ENCODE measurements at places on chromosomes 1 and 21. TPM values are rescaled to one million over a fixed set of nuclear protein-coding genes. Genes with fewer than 3 reads are reported as not detected.

UCHL5 gene
- 59.5 TPM for polyA plus RNA-seq

HLX gene
- polyA plus RNA-seq: 2.7 TPM

TMEM52 gene
- 0.28 TPM for polyA plus RNA-seq

TMIGD3 gene
- not detected for polyA plus RNA-seq

ERG gene
- not detected for polyA plus RNA-seq

NOS1AP gene
- not detected for polyA plus RNA-seq

SLC25A33 gene
- polyA plus RNA-seq: 8.7 TPM

DNA sequence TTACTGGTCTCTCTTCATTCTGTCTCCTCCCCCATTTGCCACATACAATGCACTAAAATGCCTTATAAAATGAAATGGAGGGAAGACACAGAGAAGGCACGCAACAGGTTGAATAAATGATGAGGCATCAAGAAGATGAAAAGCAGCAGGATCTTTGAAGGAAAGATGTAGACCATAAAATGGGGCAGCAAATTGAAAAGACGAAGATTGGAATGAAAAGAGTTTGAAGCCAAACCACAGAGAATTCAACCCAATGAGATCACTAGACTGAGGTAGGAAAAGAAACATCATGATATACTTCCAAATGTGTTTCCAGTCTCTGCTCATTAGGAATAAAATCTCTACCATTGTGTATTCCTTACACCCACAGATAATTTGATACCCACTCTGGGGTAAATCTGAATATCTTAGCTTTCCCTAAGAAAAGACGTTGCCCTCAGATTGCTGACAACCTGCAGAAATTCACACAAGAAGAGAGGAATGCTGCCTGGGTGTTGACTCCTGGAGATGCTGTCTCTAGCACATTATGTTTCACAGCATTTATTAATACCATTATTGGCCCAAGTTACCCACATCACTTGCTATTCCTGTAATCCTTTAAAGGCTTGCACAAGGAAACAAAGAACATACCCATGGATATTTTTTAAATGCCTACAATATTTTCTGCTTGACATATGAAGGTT lies 230.9 kb downstream of the LTN1 start:
- no peak overlapping the region for H3K4me3 ChIP-seq
- H3K4me1 ChIP-seq: no peaks in the 10 kb centered on the region
- no peak for DNase-seq
- no peaks in the 10 kb centered on the region for H3K27me3 ChIP-seq
- H3K36me3 ChIP-seq: peaks cover 12% of the 10 kb centered on the region

DNA sequence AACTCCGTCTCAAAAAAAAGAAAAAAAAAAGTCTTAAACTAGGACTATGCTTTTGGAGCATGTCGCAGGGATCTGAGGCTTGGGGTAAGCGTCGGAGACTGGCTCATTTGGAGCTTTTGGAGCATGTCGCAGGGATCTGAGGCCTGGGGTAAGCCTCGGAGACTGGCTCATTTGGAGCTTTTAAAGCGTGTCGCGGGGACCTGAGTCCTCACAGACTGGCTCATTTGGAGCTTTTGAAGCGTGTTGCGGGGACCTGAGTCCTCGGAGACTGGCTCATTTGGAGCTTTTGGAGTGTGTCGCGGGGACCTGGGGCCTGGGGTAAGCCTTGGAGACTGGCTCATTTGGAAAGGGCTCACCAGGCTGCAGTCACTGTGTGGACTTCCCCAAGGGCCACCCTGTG lies 13.6 kb upstream of the TSPEAR start:
- H3K27me3 ChIP-seq: peaks cover 36% of the 10 kb centered on the region
- peaks cover 9% of the 10 kb centered on the region for H3K4me1 ChIP-seq

DNA sequence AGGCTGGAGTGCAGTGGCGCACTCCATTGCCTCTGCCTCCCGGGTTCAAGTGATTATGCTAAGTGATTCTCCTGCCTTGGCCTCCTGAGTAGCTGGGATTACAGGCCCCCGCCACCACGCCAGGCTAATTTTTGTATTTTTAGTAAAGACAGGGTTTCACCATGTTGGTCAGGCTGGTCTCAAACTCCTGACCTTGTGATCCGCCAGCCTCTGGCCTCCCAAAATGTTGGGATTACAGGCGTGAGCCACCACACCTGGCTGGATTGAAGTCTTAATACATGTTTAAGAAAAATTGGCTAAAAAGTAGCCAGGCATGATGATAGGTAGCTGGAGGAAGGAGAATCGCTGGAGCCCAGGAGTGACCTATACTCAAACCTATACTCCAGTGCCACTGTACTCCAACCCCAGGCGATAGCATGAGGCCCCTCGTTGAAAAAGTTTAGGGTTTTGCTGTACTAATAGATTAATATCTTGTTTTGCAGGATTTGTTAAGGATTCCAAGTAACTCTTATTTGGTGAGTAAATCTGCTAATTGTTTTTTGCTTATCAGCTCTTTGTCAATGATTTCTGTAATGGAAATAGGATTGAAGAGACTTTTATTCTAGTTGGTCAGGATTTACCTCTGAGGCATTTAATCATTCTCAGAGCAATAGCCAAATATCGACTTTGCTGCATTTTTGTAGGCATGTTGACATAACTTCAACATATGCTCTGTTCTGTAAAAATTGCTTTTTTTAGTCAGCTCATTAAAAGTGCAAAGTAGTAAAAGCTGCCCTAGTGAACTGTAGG lies 2.0 kb downstream of the RCC1 start:
- no peaks in the 10 kb centered on the region for H3K27me3 ChIP-seq
- H3K4me3 ChIP-seq: peak overlapping the region; percentile 98

DNA sequence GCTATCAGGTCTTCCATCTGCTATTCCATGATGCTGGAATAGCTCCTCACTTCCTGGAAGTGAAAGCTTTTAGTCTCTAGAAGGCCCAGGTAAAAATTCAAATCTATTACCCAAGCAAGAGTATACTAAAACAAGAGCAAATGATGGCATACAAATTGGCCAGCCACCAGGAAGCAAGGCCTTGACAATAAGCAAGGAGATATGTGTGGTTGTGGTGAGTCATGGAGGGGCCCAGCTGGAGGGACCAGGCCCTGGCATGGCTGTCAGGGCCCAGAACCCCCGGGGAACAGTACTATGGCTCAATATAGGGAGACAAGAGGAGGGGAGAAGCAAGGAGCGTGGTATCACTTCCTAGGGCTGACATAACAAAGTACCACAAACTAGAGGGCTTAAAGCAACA lies 358.7 kb downstream of the RRAGC start:
- DNase-seq: no peak
- no peaks in the 10 kb centered on the region for H3K36me3 ChIP-seq
- H3K27me3 ChIP-seq: peaks cover 20% of the 10 kb centered on the region
- H3K4me1 ChIP-seq: peaks cover 13% of the 10 kb centered on the region

DNA sequence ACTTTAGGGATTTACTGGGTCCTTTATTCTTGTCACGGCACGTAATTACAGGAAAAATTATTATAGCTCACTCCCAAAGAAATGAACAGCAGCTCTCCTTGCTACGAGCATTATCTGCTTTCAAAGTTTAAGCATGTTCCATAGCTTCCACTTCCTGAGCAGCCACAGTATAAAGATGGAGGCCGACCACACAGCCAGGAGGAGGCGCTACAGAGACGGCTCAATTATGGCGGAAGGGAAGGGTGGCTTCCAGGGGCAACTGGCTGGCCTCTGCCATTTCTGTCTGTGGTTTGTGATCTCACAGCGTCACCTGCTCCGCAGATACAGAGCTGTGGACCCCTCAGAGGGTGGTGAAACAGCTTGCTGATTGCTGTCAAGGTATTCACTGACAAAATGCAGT lies 212.3 kb upstream of the GREM2 start:
- no peak overlapping the region for H3K27ac ChIP-seq
- no peak for DNase-seq
- no peaks in the 10 kb centered on the region for H3K27me3 ChIP-seq
- no peak overlapping the region for H3K4me3 ChIP-seq
- no peaks in the 10 kb centered on the region for H3K4me1 ChIP-seq

GRCh38 chr1:177103005-177103852 lies 61.3 kb downstream of the ASTN1 start:
- H3K36me3 ChIP-seq: no peaks in the 10 kb centered on the region
- no peak overlapping the region for H3K27ac ChIP-seq
- H3K4me1 ChIP-seq: no peaks in the 10 kb centered on the region

- peaks cover 5% of the 10 kb centered on the region for H3K36me3 ChIP-seq
- H3K27ac ChIP-seq: peak overlapping the region; percentile 11
- peaks cover 77% of the 10 kb centered on the region for H3K4me1 ChIP-seq
- H3K4me3 ChIP-seq: no peak overlapping the region
- H3K27me3 ChIP-seq: no peaks in the 10 kb centered on the region
Observed at GRCh38 chr1:8381618-8382017, 63.7 kb downstream of the SLC45A1 start.

GRCh38 chr1:234148816-234149215 lies 224.4 kb upstream of the COA6 start:
- no peaks in the 10 kb centered on the region for H3K36me3 ChIP-seq
- H3K27me3 ChIP-seq: peaks cover 15% of the 10 kb centered on the region
- no peak overlapping the region for H3K4me3 ChIP-seq
- no peak overlapping the region for H3K27ac ChIP-seq

DNA sequence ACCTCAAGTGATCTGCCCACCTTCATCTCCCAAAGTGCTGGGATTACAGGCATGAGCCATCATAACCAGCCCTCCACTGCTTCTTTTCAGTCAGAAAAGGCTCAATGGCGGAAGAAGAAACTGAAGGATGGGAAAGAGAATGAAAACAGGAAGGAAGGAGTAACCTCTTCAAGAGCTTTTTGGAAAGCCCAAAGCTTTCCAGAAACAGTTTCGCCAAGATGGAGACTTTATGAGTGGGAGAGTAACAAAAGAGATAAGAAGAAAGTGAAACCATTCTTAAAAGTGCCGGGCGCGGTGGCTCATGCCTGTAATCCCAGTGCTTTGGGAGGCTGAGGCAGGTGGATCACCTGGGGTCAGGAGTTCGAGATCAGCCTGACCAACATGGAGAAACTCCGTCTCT lies 62.7 kb upstream of the NBL1 start:
- H3K36me3 ChIP-seq: no peaks in the 10 kb centered on the region
- DNase-seq: no peak
- H3K4me3 ChIP-seq: no peak overlapping the region
- peaks cover 8% of the 10 kb centered on the region for H3K4me1 ChIP-seq
- H3K27me3 ChIP-seq: no peaks in the 10 kb centered on the region

- no peaks in the 10 kb centered on the region for H3K4me1 ChIP-seq
- no peak overlapping the region for H3K27ac ChIP-seq
- H3K36me3 ChIP-seq: no peaks in the 10 kb centered on the region
Observed at GRCh38 chr1:32491386-32491785, 26.5 kb downstream of the ZBTB8B start.

DNA sequence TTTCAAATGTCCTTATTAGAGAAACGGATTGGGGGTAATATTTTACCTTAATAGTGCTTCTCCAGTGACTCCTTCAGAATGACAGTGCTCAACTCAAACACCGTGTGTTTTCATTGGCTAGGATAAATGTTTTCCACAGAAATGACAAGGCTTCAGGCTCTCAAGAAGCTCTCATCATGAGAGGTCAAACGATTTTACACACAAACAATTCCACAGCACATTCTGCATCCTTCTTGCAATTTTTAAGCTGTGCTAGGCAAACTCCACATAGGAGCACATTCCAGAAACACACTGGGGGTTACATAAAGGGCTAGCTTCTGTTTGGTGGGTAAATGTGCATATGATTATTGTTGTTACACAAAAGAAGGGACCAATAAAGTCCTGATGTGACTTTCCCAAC lies 75.5 kb upstream of the IPO9 start:
- H3K4me3 ChIP-seq: no peak overlapping the region
- no peak for DNase-seq
- no peak overlapping the region for H3K27ac ChIP-seq

- H3K4me1 ChIP-seq: peaks cover 29% of the 10 kb centered on the region
- no peaks in the 10 kb centered on the region for H3K27me3 ChIP-seq
- peak overlapping the region; percentile 47 for H3K27ac ChIP-seq
- H3K36me3 ChIP-seq: no peaks in the 10 kb centered on the region
Observed at GRCh38 chr21:42747746-42748351, 94.4 kb downstream of the PDE9A start.

DNA sequence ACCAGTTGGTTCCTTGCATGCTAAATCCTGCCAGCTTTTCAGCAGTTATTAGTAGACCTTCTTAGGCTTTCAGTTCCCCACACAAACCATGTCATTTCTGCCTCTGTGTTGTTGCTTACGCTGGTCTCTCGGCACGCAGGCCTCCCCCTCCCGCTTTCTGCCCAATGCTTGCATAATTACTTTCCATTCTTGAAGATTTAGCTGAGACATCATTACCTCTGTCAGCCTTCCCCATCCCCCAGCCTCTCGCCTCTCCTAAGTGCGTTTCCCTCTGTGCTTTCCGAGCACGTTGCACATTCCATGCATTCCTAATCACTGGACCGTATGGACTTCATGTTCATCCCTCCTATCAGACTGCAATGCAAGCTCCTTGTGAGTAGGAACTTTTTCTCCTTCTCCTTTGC lies 26.8 kb downstream of the TSHB start:
- no peaks in the 10 kb centered on the region for H3K27me3 ChIP-seq
- no peak overlapping the region for H3K27ac ChIP-seq
- no peak for DNase-seq

DNA sequence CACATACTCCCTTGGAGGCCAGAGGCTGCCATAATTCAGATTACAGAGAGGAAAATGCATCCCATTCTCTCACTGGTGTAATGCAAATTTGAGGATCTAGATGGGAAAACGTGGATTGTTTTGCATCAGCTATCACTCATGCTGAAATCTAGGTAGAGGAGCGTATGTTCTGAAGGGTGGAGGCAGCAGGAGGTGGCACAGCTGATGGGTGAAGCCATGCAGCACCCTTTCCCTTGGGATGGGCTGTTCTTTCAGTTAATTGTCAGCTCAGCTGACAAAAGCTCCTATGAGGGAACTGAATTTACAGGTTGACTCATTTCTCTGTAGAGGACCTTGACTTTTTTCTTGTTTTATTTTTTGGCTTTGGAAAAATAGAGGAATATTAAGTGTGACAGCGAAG lies 41.8 kb downstream of the CAMTA1 start:
- no peak overlapping the region for H3K4me3 ChIP-seq
- H3K4me1 ChIP-seq: peaks cover 21% of the 10 kb centered on the region
- no peaks in the 10 kb centered on the region for H3K27me3 ChIP-seq
- no peak for DNase-seq

GRCh38 chr1:226401355-226402303 lies 6.3 kb downstream of the PARP1 start:
- peaks cover 35% of the 10 kb centered on the region for H3K36me3 ChIP-seq
- H3K27ac ChIP-seq: peak overlapping the region; percentile 80
- DNase-seq: no peak
- peaks cover 86% of the 10 kb centered on the region for H3K4me1 ChIP-seq
- peak overlapping the region; percentile 89 for H3K4me3 ChIP-seq

DNA sequence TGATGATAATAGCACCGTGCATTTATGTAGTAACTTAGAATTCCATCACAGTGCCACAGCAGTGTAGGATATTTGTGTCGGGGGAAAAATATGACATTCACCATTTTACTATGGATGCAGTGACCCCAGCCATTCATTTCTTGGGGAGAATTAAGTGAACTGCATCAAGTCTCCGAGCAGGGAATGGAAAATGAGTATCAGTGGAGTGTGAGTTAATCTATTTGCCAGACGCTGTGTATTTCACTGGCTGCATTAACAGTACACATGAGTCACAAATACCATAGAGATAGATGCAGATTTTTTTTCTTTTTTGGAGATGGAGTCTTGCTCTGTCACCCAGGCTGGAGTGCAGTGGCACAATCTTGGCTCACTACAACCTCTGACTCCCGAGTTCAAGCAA lies 33.8 kb upstream of the SLC45A1 start:
- no peak overlapping the region for H3K27ac ChIP-seq
- H3K36me3 ChIP-seq: no peaks in the 10 kb centered on the region
- H3K4me1 ChIP-seq: peaks cover 10% of the 10 kb centered on the region
- H3K27me3 ChIP-seq: peaks cover 29% of the 10 kb centered on the region
- no peak for DNase-seq
- no peak overlapping the region for H3K4me3 ChIP-seq

GRCh38 chr1:84973498-84974334 lies 23.2 kb downstream of the MCOLN2 start:
- no peaks in the 10 kb centered on the region for H3K27me3 ChIP-seq
- H3K36me3 ChIP-seq: no peaks in the 10 kb centered on the region
- DNase-seq: no peak
- H3K4me3 ChIP-seq: no peak overlapping the region
- peaks cover 16% of the 10 kb centered on the region for H3K4me1 ChIP-seq

All from naive B cell (primary cell).